AG20443 (cell line): ENCODE measurements at places on chromosomes 3 and 15.

DNA sequence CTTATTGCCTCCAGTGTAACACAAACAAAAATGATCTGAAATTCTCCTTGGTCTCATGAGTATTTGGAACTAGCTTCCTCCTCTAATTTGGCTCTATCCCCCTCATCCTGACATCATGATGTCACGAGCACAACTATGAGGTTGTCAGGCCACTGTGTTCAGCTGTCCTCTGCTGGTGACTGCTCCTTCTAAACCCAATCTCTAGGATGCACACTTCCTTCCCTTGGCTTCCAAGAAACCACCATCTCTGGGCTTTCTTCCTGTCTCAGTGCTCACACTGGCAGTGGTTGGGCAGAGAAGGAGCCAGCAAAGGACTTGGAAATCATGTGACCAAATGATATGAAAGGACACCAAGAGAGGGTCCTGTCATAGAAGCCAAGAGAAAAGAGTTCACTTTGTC lies 30.7 kb upstream of the EIF1B start:
- no peak for DNase-seq

DNA sequence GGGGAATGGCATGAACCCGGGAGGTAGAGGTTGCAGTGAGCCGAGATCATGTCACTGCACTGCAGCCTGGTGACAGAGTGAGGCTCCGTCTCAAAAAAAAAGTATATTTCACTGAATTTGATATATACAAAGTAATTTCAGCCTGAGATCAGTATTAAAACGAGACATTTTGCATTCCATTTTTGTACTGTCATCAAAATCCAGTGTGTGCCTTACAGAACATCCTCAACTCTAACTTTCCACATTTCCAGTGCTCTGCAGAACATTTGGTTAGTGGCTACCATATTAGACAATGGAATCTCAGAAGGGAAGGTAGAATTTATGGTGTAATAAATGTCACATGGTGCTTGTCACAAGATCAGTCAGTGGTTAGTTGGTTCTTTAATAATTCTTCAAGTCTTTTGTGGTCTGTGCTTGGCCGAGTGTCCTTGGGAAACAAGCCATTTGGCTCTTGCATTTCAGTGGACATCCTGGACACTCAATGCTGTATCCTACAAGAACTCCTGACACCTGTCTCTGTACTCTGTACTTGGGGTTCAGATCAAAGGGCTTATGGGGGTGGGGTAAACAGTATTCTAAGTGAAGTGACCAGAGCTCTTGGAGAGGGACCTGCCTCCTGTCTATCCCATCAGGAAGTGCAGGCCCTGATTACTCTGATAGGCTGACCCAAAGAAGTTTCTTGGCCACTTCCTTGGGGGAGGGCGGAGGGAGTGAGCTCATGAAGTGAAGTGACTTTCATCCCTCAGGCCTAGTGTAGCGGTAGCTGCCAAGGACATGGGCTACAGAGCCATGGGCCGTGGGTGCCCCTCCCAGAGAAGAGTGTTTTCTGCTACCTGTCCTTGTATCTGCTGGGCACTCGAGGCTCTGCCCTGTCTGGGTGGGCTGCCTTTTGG lies 3.7 kb downstream of the ACVR2B start:
- peak; percentile 14 for DNase-seq

- DNase-seq: no peak
Measured at GRCh38 chr3:29176501-29176900, 104.4 kb upstream of the RBMS3 start.

GRCh38 chr3:30233913-30234646 lies 372.3 kb upstream of the TGFBR2 start:
- no peak for DNase-seq

- no peak for DNase-seq
Measured at GRCh38 chr3:152185891-152186630, 82.7 kb upstream of the MBNL1 start.

- no peak for DNase-seq
Measured at GRCh38 chr3:132256989-132257388, 60.2 kb upstream of the ACP3 start.

- peak; percentile 33 for DNase-seq
Measured at GRCh38 chr3:45795882-45796765, at the start of gene SLC6A20. Gene SLC6A20 (minus strand): TSS chr3:45796536. CDS start chr3:45796419, 117 bp downstream.

DNA sequence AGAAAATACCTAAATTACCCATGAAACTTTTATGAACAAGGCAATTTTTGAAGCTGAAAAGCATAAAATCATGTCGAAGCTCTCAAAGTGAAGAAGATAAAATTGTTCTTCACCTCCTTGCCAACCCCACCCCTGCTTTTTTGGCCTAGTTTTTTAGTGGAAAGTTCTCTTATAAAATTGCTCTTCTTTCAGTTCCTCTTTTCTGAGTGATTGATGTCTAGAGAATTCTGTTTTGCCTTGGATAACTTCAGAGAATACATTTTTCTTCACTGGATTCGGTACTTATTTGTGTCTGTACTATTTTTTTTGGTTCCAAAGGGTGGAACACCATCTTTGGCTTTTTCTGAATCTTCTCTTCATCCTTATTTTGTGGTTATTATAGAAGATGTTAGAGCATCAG lies 25.0 kb upstream of the PYDC2 start:
- DNase-seq: no peak

GRCh38 chr3:136778865-136779264 lies 26.7 kb upstream of the STAG1 start:
- DNase-seq: peak; percentile 27

GRCh38 chr15:84983294-84983693 lies 1.6 kb downstream of the PDE8A start:
- DNase-seq: no peak

DNA sequence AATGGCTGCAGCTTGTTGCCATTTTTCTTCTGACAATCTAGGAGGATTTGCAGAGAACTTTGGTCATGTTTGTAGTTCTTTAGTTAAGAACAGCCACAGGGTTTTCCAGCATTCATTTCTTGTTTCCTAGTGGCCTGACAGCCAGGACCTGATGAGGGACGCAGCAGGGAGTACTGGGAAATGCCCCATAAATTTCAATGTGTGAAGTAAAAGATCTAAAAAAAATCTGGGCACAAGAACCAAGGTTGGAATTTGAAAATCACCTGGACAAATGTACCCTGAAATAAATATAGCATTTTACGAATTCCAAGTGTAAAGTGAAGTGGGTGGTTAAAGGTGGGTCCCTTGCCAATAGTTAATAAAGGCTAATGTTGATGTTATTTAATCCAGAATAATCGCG lies 195.0 kb downstream of the ZIC1 start:
- no peak for DNase-seq

DNA sequence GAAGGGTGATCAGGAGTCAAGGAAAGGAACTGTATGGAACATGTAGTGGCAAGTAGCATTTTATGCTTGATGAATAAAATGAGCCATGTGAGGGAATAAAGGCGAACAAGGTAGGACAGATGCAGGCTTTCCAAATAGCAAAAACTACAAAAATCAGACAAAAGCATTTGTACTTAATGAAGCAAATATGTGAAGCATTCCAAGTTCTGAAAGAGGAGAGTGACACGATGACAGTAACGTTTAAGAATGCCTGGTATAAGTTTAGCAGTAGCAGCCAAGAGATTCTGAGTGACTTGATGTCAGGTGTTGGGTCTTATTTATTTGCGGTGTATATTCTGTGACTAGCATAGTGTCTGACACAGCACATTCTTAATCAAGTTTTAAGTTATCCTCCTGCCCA lies 408.2 kb upstream of the RASGRP1 start:
- no peak for DNase-seq

- DNase-seq: no peak
Measured at GRCh38 chr15:76533060-76533820, 196.7 kb downstream of the ISL2 start.

DNA sequence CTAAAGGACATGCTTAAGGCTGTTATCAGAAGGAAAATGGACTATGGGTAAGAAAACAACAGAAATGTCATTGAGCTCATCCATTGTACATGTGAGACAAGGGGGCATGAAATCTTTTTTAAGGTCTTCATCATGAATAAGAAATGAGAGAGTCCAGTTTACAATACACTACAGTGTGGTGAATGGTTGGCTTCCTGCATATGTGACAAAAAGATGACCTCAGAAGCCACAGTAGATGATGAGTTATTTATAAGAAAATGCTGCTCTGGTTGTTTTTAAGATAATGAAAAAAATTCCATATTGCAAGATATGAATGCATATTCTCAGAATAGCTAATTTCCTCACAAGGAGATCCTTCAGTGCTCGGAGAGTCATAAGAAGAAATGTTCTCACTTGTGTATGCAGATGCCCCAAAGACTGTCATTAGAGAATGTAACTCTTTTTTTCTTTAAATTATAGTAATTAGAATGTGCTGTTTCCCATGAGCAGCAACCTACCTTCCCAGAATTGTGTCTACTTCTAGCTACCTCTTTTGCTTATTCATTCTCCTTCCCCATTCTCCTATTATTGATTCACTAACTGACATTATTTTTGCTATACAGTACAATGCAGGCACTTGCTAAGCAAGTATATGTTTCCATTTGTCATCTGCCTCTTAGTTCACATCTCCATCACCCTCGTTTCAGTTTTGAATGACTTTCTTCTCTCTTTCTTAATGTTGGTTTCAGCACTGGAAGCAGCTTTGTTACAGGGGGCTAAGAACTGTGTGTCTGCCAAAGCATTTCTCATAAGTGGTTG lies 152.0 kb upstream of the PEX5L start:
- DNase-seq: no peak

GRCh38 chr3:157444797-157445184 lies 8.1 kb downstream of the PTX3 start:
- DNase-seq: no peak

DNA sequence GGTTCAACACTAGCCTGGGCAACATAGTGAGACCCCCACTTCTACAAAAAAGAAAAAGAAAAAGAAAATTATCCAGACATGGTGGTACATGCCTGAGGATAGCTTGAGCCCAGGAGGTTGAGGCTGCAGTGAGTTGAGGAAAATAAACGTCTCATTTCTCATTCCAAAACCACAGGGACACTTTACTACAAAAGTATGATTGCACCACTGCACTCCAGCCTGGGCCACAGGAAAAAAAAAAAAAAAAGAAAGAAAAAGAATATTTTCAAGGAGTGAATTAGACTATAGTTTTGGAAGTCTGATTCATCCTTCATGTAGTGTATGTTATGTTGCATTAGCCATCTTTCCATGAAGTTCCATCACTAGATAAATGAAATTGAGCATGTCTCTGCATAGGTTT lies 149.5 kb upstream of the THBS1 start:
- no peak for DNase-seq

- no peak for DNase-seq
Measured at GRCh38 chr3:58353722-58354553, 21.2 kb downstream of the PXK start.

DNA sequence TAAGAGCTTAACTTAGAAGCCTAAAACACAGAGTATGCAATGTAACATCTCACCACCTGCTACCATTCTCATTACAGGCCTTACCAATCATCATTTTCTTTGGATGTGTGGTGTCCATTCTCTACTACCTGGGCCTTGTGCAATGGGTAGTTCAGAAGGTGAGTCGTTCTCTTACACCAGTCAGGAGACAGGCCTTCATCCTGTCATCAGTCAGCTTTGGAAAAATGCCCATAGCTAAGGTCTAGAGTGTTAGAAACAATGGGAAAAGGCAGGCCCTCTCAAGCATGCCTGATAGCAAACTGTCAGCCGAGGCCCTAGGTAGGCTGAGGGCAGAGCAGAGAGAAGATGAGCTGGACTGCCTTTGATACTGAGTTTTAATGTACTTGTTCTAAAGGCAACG lies 13.5 kb downstream of the SLC28A2 start:
- no peak for DNase-seq

DNA sequence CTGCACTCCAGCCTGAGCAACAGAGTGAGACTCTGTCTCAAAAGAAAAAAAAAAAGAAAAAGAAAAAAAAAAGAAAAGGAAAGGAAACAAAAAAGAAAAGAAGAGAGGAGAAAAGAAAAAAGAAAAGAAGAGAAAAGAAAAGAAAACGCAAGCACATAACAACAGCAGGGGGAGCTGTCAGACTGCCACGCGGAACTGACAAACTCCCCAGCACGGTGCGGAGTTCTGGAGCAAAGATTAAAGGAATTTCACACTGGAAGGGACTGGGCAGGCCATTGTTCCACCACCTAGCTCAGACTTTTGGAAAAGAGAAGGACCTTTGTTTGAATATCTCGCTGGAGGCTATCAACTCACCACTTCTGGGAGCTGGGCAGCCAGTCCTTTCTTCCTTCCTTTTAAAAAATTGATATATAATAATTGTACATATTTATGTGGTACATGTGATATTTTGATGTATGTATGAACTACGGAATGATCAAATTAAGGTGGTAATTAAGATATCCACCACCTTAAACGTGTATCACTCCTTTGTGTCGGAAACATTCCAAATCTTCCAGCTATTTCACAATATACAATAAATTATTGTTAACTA lies 40.5 kb downstream of the DPPA2 start:
- DNase-seq: peak; percentile 74

DNA sequence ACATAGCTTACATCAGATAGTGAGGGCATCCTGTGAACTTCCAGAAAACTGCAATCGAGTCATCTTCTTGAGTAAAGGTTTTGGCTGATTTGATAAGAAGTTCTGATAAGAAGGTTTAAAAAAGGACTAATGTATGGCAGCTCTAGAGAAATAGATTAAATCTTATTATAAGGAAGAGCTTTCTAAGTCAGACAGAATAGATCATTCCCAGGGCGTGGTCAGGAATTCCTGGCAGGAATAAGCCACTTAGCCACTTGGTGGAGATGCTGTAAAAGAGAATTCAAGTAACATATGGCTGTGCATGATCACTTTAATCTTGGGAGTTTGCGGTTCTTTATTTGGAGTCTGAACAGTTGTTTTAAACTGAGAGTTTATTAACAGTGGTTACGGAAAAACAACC lies 17.4 kb downstream of the PGBD4 start:
- no peak for DNase-seq

- DNase-seq: peak; percentile 51
Measured at GRCh38 chr15:98648654-98649471, 524 bp downstream of the IGF1R start.
